ENCODE measurements at places on chromosomes 5 and 9.

DNA sequence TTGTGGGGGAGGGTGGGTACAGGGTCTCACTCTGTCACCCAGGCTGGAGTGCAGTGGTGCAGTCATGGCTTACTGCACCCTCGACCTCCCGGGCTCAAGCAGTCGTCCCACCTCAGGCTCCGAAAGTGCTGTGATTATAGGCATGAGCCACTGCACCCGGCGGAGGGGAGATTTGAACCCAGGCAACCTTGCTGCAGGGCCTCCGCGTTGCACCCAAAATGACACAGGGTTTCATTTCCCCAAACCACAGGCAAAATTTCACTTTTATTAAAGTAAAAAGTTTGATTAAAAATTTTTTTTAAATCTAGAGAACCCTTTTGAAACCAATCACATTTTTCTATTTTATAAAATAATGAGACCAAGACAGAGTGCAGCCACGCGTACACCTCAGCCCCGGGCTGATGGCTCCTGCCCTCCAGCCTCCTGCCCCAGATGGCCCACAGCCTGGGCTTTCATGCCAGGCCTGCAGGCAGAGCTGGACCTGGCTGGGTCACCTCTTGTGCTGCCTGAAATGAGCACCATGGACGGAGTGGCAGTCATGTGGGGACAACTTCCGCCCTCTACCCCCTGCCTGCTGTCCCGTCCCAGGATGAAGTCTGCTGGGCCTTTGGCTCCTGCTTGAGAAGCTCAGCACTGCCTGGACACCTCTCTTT, 30.5 kb downstream of the USP20 start:
- no peak for DNase-seq

DNA sequence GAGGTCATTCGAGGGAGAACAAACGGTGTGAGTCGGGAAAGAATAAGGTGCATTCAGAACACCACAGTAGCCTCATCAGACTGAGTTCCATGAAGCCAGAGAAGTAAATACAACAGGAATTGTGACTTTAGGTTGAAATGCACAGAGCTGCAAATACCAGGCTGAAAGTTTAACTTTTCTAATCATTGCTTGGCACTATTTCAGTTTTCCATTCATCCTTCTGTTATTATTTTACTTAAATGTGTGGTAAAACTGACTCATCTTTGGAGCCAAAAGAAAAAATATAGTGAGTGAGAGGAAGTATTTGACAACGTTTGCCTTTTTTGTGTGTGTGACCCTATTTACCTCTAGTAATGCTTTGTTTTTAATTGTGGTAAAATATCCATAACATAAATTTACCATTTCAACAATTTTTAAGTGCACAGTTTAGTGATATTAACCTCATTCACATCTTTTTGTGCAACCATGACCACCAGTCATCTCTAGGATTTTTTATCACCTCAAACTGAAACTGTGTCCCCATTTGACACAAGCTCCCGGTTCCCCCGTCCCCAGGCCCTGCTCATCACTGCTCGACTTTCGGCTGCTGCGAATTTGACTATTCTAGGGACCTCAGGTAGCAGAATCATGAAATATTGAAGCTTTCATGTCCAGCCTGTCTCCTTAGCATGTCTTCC, 166.8 kb downstream of the HSD17B3 start:
- no peak for DNase-seq

GRCh38 chr9:38771593-38771992, 51.7 kb upstream of the FAM240B start:
- no peak for DNase-seq

- no peak for DNase-seq
Observed at GRCh38 chr5:93904917-93905316, 163.5 kb upstream of the POU5F2 start.

- no peak for DNase-seq
Observed at GRCh38 chr9:85994191-85994590, 53.2 kb downstream of the NAA35 start.

GRCh38 chr5:109318455-109319108, 91.2 kb downstream of the PJA2 start:
- DNase-seq: no peak

DNA sequence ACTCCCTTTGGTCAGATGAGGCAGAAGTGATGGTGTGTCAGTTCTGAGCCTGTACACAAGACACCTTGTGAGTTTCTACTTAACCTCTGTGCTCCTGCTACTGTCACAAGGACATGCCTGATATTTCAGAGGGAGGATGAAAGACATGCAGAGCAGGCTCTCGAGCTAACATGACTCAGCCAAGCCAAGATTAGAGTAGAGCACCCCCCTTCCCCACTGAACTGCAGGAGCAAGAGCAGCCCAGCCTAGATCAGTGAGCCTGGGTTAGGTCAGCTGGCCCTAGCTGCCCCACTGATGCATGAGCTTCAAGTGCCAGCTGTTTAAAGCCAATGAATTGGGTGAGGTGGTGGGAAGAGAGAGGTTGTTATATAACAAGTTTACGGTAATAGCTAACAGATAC, 36.7 kb downstream of the BRINP1 start:
- no peak for DNase-seq

DNA sequence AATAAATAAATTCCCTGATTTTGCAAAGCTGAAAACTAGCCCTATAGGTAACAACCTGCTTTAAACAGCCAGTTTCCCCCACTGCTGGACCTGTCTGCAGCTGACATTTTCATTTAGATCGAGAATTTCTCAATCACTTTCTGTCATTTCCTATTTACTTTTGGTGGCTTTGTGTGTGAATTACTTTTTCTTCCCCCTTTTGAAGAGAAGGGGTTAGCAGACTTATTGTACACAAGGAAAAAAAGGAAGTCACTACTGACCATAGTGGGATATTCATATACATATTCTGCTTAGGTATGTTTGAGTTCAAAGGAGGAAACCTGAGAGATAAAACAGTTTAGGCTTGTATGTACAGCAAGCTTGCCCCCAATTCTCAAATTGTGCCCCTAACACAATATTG, 27.0 kb upstream of the IFNB1 start:
- no peak for DNase-seq

GRCh38 chr9:83646500-83647239, 23.7 kb downstream of the IDNK start:
- DNase-seq: no peak

GRCh38 chr9:69548681-69549080, 123.5 kb downstream of the APBA1 start:
- no peak for DNase-seq

DNA sequence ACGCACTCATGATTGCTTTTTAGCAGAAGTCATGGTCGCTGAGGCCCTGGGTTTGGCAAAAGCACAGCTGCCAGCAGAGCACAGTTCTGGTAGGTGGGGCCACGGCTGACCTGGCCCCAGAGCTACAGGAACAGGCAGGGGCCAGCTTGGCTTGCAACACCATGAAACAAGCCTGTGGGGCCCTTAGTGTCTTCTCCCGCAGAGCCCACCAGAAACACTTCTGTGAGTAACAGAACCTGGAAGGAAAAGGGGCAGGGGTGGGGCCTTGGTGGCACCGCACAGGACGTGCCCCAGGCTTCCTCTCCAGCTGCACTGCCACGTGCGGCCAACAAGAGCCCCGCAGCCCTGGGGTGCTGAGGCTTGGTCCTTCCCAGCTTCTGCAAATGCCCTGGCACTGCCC, 4.8 kb downstream of the ASB6 start:
- no peak for DNase-seq

DNA sequence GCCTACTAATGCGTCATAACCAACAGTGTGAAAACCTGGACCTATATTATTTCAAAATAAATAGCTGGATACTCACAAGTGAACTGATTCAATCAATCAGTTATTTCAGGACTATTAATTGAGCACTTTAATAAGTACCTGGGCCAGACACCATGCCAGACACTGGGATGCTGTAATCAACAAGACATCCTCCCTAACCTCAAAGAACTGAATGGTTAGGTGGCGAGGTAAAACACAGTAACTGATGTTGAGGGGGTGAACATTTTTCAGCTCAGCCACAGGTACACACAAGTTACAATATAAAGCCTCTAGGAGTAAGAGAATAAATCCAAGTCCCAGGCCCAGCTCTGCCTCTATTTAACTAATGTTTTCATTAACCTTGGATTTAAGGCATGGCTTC, 24.0 kb downstream of the CDH6 start:
- no peak for DNase-seq

DNA sequence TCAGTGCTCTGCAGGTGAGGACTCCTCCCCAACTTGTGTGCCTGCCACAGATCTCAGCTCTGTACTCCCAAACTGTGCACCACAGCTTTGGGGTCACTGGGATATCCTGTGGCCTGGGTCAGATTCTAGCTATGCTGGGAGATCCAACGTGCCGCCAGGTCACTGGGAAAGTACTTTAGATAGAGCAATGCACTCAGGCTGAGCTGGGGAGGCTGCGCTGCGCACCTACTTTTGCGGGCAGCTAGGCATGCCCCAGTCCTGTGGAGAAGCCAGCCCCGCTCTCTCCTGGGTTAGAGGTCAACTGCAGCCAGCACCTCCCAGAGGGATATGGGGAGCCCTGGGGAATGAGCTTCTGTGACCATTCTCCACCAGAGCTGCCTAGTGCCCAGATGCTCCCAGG, 552.1 kb upstream of the CDH9 start:
- no peak for DNase-seq

DNA sequence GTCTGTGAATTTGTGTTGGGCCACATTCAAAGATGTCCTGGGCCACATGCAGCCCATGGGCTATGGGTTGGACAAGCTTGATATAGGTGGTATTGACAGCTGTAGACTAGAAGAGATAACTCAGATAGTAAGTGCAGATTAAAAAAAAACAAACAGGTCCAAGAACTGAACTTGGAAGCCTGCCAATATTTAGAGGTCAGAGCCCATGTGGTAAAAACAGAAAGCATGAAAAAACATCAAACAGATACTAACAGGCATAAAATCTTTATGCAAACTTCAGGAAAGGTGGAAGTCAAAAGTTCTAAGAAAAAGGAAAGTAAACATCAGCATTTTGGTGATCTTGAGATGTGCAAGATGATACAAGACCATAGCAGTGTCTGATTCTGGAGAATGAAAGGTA, 155.1 kb upstream of the NR4A3 start:
- DNase-seq: no peak

- DNase-seq: no peak
Observed at GRCh38 chr9:134234001-134234660, 69.8 kb upstream of the RNU6ATAC start.

- no peak for DNase-seq
Observed at GRCh38 chr9:16304301-16304700, 566.2 kb downstream of the BNC2 start.

GRCh38 chr5:111143910-111144309, 51.8 kb downstream of the WDR36 start:
- no peak for DNase-seq

- DNase-seq: no peak
Observed at GRCh38 chr9:124442379-124442778, 7.9 kb upstream of the ADGRD2 start.

- no peak for DNase-seq
Observed at GRCh38 chr5:153661897-153662296, 171.4 kb downstream of the GRIA1 start.

DNA sequence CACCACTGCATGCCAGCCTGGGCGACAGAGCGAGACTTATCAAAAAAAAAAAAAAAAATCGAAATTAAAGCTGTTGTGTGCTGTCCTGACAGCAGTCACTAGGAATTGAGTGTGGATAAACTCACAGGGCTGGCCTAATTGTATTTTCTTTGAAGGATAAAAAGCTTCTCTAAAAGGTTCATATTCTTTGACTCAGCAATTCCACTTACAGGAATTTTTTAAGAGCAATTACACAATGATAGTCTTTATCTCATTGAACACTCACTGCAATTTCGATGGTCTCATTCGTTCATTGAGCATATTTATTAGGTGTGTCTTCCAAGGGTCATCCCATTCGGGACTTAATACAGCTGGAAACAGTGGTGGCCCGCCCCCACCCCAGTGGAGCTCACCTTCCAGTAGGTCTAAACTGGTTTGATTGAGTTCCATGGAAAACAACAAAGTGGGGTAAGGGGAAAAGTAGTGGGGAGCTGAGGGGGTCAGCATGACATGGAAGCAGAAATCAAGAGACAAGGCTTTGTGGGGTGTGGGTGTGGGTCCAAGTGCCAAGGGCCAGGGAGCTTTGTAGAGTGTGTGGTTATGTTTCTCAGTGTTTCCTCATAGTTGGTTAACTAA, 6.7 kb downstream of the CDK9 start:
- no peak for DNase-seq

GRCh38 chr5:43193894-43194265, 1.9 kb downstream of the NIM1K start:
- no peak for DNase-seq

GRCh38 chr5:159913501-159913900, 2.8 kb upstream of the ADRA1B start:
- DNase-seq: no peak

GRCh38 chr9:137316012-137316981, 14.2 kb upstream of the NRARP start:
- no peak for DNase-seq

GRCh38 chr9:78982849-78983248, 588.9 kb upstream of the TLE4 start:
- DNase-seq: no peak

GRCh38 chr5:126348855-126349635, 74.2 kb upstream of the GRAMD2B start:
- no peak for DNase-seq

DNA sequence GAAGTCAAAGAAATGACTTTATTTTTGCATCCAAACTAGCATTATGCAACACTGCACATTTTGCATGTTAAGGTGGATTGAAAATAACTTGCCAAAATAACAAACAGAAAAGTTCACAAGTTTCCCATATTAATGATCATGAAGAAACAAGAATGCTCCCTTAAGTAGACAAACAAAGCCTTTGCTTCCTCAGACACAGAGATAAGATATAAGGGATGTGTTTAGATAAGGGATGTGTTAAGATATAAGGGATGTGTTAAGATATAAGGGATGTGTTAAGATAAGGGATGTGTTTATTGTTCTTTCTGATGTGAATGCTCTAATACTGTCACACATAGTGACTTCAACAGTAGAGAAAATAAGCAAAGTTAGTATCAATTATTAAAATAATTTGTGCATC, 174.8 kb downstream of the GABRG2 start:
- DNase-seq: no peak

GRCh38 chr5:66339896-66340295, 195.8 kb downstream of the SREK1 start:
- DNase-seq: no peak

DNA sequence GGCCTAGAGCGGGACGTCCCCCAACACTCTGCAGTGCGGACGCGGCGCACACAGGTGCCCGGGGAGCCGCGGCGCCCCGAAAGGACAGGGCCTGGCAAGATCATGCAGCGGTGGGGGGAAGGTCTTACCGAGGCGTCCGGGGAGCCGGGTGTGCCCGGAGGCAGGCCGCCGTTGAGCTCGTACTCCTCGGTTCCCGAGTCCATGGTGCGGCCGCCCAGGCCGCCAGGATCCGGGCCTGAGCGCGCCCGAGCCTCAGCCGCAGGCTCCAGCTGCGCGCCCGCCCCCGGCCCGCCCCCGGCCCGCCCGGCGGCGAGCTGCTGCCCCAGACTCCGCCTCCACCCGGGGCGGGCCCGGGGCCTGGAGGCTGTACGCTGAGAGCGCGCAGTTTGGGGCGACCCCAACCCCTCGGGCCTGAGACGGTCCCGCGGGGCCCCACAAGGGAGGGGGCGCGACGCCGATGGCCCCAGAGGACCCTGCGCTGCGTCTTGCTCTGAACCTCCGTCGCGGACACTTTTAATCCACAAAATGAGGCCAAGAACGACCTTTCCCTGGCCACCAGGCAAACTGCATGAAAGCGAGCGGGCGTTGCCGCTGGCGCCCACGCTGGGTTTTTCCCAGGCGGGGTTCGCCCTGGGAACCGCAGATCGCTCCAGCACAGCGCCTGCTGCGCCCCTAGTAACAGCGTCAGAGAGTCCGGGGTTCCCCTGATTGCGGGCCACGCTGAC, at the start of gene NINJ1:
NINJ1 (minus strand) TSS at position 237 of the 725 bp plus-strand sequence; CDS start at position 203, 34 bp downstream.
- DNase-seq: no peak

Data from LNCaP clone FGC (cell line).